Activated CD8-positive, alpha-beta memory T cell treated with anti-CD3 and anti-CD28 coated beads, Interleukin-2, amount 10 ng/mL, durations not matched to agents 7 days and 5 days (primary cell): ENCODE measurements at places on chromosomes 1 and 21. TPM values are rescaled to one million over a fixed set of nuclear protein-coding genes. Genes with fewer than 3 reads are reported as not detected.

DNA sequence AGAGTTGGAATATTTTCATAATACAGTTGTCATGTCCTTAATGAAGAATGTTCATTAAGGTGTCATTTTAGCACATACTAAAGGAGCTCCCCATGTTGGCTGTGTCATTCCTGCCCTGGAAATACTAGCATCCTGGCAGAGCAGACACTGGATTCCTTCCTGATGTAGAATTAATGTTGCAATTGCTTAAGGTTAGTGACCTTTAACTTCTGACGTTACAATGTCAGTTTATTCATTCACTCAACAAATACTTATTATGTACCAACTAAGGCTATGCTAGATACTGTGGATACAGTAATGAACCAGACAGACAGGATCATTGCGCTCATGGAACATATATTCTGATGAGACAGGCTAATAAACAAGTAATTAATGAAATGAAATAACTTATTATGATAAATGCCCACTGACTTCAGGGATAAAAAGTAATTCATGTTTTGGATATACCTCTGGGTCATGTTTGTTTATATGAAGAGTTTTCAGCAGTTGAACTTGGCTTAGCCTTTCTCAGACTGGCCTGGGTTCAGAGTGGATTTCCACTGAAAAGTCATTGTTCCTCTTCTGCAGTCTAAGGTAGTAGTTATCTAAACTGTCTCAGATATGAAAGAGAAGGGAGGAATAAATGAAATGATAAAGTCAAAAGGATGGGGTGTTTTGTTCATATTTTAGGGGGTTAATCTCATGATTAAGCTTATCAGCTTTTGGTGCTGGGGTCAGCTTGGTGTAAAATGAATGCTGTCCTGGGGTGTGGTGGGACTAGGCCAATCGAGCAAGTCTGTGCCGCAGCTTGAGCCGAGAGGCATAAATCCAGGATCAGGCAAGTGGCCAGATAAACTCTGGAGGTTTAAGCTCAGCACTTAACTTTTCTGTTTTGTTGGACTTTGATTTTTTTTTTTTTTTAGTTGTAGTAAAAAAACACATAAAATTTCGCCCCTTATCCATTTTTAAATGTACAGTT lies 43.3 kb upstream of the KCNQ4 start:
- H3K27ac ChIP-seq = no peak overlapping the region
- no peak for DNase-seq
- no peaks in the 10 kb centered on the region for H3K27me3 ChIP-seq
- H3K4me3 ChIP-seq = no peak overlapping the region
- peaks cover 19% of the 10 kb centered on the region for H3K4me1 ChIP-seq

- no peak overlapping the region for H3K27ac ChIP-seq
- H3K4me1 ChIP-seq = peaks cover 4% of the 10 kb centered on the region
- no peaks in the 10 kb centered on the region for H3K27me3 ChIP-seq
- peak; percentile 21 for DNase-seq
These were observed 21.4 kb downstream of the XKR8 start for GRCh38 chr1:27981145-27981544.

- H3K27ac ChIP-seq = no peak overlapping the region
- DNase-seq = no peak
- H3K4me3 ChIP-seq = no peak overlapping the region
- H3K36me3 ChIP-seq = peaks cover 4% of the 10 kb centered on the region
- H3K4me1 ChIP-seq = no peaks in the 10 kb centered on the region
These were observed 25.1 kb upstream of the LRRC47 start for GRCh38 chr1:3821447-3821846.

DNA sequence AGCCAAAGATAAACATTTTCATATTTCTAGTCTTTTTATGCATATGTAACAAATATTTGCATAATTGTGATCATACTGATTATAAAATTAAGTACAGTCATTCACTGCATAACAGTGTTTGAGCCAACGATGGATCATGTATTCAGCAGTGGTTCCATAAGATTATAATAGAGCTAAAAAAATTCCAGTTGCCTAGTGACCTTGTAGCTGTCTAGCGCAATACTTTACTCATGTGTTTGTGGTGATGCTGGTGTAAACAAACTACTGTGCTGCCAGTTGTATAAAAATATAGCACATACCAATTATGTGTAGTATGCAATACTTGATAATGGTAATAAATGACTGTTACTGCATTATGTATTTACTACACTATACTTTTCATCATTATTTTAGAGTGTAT lies 2.1 kb upstream of the S100A10 start:
- DNase-seq = no peak
- H3K4me3 ChIP-seq = no peak overlapping the region
- peaks cover 33% of the 10 kb centered on the region for H3K4me1 ChIP-seq
- H3K27me3 ChIP-seq = peaks cover 7% of the 10 kb centered on the region

GRCh38 chr1:10679496-10680220 lies 116.8 kb downstream of the CASZ1 start:
- no peaks in the 10 kb centered on the region for H3K4me1 ChIP-seq
- no peak overlapping the region for H3K4me3 ChIP-seq
- no peak overlapping the region for H3K27ac ChIP-seq
- no peaks in the 10 kb centered on the region for H3K36me3 ChIP-seq
- H3K27me3 ChIP-seq = no peaks in the 10 kb centered on the region
- DNase-seq = no peak

GRCh38 chr1:160855181-160855981 lies 7.3 kb downstream of the CD244 start:
- H3K36me3 ChIP-seq = peaks cover 35% of the 10 kb centered on the region
- no peak overlapping the region for H3K4me3 ChIP-seq
- H3K27me3 ChIP-seq = no peaks in the 10 kb centered on the region
- no peak overlapping the region for H3K27ac ChIP-seq
- peak; percentile 85 for DNase-seq

DNA sequence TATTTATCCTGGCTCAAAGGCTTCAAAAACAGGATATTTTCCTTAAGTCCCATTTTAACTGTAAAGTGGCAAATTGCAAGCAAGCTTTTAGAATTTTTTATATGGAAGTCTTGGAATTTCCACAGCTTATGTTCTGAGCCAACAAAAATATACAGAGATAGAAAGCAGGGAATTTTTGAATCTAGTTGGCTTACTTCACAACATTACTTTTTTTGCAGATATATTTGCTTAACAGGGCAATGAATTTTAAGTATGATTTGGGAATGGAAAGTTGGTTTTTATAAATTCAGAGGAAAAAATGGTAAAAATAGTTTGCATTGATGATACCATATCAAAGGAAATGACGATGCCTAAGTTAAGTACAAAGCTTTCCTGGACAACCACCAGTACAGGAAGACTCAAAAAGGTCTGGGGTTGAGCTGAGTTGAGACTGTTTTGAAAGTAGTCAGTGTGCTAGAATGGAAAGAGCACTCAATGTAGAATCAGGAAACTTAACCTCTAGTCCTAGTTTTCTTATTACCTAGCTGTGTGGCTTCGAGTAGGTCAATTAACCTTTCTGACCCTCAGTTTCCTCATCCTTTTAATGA lies 11.0 kb upstream of the VCAM1 start:
- H3K4me3 ChIP-seq = no peak overlapping the region
- no peak for DNase-seq

DNA sequence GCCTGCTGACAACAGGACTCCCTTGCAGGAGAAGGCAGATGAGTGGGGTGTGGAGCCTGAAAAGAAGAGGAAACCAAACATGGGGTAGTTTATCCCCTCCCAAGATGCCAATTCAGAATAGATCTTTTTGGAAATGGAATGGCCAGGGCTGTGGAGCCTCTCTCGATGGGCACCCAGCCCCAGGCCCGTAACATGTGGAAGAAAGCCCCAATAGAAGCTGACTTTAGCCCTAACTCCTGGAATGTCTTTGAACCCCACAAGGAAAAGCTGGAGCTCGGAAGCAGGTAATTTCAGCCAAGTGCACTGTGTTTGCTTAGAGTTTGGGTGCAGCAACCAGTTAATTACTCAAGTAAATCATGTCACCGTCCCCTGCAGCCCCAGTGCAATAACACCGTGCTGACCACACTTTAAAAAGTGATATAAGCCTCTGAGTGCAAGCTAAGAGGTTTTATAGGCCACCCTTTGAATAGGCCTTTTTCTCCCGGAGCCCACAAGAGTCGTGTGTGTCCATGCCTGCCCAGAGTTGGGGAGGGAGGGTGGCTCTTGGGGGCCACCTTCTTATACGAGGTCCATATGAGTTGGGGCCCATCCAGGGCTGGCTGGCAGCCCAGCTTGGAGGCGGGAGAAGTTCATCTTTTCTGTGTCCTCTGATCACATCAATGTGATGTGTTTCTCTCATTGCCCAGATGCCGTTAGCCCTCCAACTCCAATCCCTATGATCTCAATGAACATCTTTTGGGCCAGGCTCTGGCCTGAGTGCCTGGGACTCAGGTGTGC lies 153.2 kb downstream of the TRABD2B start:
- H3K4me1 ChIP-seq = no peaks in the 10 kb centered on the region
- H3K27ac ChIP-seq = no peak overlapping the region
- no peaks in the 10 kb centered on the region for H3K36me3 ChIP-seq
- no peak overlapping the region for H3K4me3 ChIP-seq
- DNase-seq = no peak

- H3K4me3 ChIP-seq = no peak overlapping the region
- H3K4me1 ChIP-seq = peaks cover 14% of the 10 kb centered on the region
- peaks cover 13% of the 10 kb centered on the region for H3K27me3 ChIP-seq
- H3K27ac ChIP-seq = no peak overlapping the region
- no peaks in the 10 kb centered on the region for H3K36me3 ChIP-seq
- peak; percentile 83 for DNase-seq
These were observed 5.0 kb downstream of the SRARP start for GRCh38 chr1:16009030-16009460.

DNA sequence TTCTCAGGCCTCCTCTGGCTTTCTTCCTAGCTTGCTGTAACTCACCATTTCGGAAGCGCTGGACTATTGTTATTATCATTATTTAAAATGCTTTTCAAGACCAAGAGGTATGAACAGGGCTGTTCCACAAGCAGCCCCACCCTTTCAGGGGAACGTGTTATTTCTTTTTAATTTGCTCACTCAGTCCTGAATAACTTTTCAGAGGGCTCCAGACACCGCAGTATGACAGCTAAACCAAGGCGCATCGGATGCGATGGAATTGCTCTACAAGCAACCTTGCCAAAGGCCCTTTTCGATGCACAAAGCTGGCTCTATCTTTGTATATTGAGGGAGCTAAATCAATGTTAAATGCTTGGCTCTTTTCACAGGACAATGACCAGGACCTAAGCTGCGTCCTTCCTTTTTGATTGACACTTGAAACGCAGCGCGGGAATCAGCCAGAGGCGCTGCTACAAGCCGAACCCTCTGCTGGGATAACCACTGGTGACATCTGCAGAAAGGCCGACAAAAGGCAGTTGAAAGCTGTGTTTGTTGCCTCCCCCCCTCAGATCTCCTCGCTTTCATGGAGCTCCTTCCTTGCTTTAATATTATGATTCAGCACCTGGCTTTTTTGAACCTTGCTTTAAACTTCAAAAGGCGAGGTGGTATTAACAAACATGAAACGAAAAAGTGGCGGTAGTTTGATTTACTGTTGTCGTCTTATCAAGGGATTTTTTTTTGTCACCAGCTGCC lies 204.7 kb upstream of the PROX1 start:
- H3K36me3 ChIP-seq = no peaks in the 10 kb centered on the region
- H3K4me1 ChIP-seq = no peaks in the 10 kb centered on the region
- no peak overlapping the region for H3K4me3 ChIP-seq
- H3K27me3 ChIP-seq = peaks cover 3% of the 10 kb centered on the region
- H3K27ac ChIP-seq = no peak overlapping the region
- no peak for DNase-seq

MAP1LC3C gene
- not detected for total RNA-seq

OR2L3 gene
- not detected for total RNA-seq

WNT2B gene
- 0.12 TPM for total RNA-seq

KCNK1 gene
- 1.5 TPM for total RNA-seq
